ENCODE measurements at places on chromosomes 7 and 10.

- no peak for DNase-seq
Measured at GRCh38 chr10:53379956-53380355, 607.4 kb upstream of the MBL2 start.

- DNase-seq, result no peak
Measured at GRCh38 chr10:76509446-76509845, 1078.0 kb downstream of the LRMDA start.

GRCh38 chr10:78258323-78259030 lies 224.8 kb downstream of the RPS24 start:
- DNase-seq, result no peak

DNA sequence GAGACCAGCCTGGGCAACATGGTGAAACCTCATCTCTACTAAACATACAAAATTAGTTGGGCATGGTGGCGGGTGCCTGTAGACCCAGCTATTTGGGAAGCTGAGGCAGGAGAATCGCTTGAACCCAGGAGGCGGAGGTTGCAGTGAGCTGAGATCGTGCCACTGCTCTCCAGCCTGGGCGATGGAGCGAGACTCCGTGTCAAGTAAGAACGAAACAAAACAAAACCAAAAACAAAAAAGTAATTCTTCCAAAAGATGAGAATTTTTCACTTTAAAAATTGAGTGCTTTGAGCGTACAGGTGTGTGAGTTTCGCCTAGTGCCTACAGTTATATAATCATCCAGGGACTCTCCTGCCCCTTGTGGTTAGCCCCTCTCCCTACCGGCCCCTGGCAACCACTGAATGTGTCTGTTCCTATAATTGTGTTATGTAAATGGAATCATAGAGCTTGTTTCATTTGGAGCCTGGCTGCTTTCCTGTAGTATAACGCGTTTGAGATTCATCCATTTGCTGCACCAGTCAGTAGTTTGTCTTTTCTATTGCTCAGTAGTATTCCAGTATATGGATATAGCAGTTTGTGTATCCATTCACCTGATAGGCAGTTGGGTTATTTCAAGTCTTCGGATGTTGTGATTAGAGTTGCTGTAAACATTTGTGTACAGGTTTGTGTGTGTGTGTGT lies 80.0 kb downstream of the RBM33 start:
- DNase-seq, result no peak

GRCh38 chr7:35596061-35596460 lies 98.9 kb downstream of the HERPUD2 start:
- no peak for DNase-seq

DNA sequence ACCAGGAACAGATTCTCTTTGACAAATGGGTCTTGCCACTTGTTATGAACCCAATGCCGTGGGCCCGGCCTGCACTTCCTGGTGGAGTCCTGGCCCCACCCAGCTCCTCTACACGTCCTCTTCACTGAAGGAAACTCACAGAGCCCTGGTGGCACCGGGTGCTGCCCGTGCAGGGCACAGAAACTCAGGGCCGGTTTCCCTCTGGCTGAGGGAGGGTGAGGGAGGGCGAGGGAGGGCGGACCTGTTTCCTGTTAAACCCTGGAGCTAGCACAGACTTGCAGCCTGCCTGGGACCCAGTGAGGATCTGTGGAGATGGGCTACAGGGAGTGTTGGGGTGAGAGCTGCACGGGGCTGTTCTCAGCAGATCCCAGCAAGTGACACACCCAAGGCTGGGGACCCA lies 596.3 kb downstream of the PTPRN2 start:
- DNase-seq, result no peak

DNA sequence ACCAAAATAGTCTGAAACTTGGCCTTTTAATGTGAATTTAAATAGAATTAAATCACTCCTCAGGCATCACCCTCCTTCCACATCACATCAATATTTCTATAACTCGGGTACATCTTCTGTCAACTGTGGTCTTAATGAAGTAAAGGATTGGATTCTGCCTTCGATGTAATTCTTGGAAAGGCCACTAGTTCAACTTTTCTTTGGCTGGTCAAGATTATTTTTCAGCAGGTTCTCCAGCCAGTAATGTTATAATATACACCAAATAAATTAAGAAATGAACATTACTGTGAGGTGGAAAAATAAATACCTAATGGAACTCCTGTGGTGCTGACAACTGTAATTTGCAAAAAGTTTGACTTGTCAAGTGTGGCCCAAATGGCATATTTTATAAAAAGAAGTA lies 9.7 kb upstream of the SLC16A9 start:
- DNase-seq, result no peak

- DNase-seq, result no peak
Measured at GRCh38 chr7:114889646-114890285, 32.1 kb upstream of the MDFIC start.

DNA sequence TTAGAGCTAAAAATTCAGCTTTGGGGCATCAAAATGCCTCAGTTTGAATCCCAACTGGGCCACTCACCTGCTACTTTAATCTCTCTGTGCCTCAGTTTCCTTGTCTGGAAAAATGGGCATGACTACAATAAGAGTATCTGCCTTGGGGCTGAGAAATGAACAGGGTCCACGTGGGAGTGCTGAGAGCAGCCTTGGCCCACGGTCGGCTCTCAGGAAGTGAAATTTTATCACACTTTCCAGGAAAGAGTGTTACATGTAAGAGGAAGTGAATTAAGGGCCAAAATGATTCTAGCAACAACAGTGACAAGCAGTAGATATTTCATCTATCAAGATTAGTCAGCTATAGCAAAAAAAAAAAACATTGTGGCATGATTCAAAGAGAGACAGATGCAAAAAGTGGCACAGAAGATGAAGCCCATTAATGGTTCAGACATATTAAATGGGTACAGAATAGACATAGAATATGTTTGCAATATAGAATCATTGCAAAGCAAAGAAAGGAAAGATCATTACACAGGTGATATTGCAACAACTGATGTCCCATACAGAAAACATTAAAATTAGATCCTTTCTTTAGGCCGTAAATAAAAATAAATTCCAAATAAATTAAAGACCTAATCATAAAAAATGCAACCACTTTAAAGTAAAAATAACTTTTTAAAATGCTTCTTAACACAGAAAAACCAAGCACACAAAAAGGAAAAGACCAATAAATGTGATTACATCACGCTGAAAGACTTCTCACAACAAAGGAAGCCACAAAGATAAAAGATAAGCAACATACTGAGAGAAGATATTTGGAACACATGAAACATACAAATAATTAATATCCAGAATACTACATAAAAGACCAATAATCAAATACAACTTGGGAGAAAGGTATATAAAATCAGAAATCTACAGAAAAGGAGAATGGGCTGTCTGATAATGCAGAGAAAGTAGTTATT lies 4.3 kb downstream of the TMEM273 start:
- no peak for DNase-seq

Data from RWPE2 (cell line).